Activated naive CD4-positive, alpha-beta T cell (primary cell): ENCODE measurements at places on chromosomes 7 and 10.

GRCh38 chr7:14995774-14996173 lies 93.2 kb upstream of the DGKB start:
- no peak for DNase-seq

DNA sequence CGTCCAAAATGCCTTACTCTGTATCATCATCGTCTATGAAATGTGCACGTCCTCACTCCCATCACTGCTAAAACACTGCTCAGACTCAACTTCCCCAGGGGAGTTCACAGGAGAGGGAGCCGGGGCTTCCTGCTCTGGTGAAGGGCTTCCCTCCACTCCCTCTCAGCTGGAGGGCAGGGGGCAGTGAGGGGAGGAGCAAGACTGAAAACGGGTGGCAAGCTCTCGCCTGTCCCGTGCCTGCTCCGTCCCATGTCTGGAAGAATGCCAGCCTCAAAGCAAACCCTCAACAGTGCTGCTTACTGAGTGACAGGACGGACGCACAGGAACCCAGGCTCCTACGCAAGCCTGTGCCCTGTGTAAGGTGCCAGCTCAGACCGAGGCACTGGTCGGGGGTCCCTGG lies 25.1 kb downstream of the PRKAG2 start:
- no peak for DNase-seq

DNA sequence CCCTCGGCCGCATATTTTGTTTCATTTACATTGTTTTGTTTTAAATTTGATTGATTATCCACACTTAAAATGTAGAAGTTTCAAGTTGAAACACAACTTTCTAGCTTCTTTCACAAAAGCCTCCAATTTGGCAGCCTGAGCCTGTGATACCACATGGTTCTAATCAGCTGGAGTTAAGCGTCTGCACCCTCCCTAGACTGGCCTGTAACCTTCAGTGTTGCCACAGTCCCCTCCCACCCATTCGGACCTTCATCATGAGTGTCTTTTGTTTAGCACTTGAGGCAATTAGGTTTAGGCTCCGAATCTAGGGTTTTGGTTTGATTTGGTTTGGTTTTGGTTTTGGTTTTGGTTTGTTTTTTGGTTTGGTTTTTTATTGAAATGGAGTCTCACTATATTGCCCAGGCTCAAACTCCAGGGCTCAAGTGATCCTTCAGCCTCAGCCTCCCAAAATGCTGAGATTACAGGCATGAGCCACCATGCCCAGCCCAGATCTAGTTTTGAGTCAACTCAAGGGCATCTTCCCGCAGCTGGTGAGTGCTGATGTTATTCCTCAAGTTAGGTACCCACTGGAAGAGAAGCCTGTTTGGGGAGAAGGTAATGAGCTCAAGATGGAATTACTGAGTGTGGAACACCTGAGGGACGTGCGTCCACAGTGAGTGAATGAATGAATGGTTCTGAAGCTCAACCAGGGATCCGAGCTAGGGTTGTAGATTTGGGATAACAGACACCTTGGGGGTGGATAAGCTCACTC lies 201.4 kb downstream of the HECW1 start:
- DNase-seq = no peak

DNA sequence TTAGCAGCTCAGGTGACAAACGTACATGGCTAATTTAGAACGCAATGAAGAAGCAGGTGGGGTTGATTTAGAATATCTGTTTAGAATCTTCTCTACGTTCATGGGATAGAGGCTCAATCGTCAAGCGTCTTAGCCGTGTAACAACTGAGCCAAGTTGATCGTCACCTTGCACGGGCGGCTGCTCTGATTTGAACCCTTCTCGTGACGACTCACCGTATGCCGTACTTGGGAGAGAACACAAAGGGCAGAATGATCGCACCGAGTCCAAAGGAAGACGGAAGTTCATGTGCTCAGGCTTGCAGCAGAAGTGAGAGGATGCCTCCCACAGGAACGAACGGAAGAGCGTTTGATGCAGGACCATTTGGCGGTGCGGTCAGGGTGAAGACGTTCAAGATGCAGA lies 108.3 kb upstream of the TCERG1L start:
- DNase-seq = no peak

DNA sequence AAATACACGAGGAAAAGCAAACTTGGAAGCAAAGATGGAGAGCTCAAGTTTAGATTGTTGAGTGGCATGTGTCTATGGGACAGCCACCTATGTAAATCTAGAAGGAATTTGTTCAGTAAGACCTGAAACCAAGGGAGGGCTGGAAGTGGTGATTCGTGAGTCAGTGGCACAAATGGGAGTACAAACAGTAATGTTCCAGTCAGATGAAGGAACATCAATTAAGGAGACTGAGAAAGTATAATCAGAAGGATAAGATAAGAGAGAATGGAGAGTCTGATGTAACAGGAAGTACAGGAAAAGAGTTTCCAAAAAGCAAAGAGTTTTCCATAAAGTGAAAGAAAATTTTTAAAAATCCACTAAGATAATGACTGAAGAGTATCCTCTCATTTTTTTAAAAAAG lies 544.2 kb downstream of the KIF20B start:
- DNase-seq = no peak

- DNase-seq = no peak
These were observed 468.5 kb downstream of the PARD3 start for GRCh38 chr10:34346516-34347100.
